ENCODE measurements at places on chromosomes 3 and 15. TPM values are rescaled to one million over a fixed set of nuclear protein-coding genes. Genes with fewer than 3 reads are reported as not detected.

ARNT2 gene
- total RNA-seq = 9.5 TPM

CHRD gene
- 10.7 TPM for total RNA-seq

NFKBIZ gene
- 14.0 TPM for total RNA-seq

SPATA12 gene
- not detected for total RNA-seq

TMCO5A gene
- total RNA-seq = not detected

CCR8 gene
- not detected for total RNA-seq

MGLL gene
- 65.4 TPM for total RNA-seq

EPHA3 gene
- 0.71 TPM for total RNA-seq

CIDEC gene
- 0.29 TPM for total RNA-seq

NANOGP8 gene
- total RNA-seq = not detected

NT5DC2 gene
- 205 TPM for total RNA-seq

DUOX1 gene
- not detected for total RNA-seq

SLC24A5 gene
- not detected for total RNA-seq

ACTRT3 gene
- total RNA-seq = 3.4 TPM

A4GNT gene
- total RNA-seq = not detected

LSMEM2 gene
- total RNA-seq = not detected

FBN1 gene
- 179 TPM for total RNA-seq

CEP152 gene
- total RNA-seq = 5.0 TPM

MST1R gene
- 0.53 TPM for total RNA-seq

STAB1 gene
- 1.9 TPM for total RNA-seq

GRAMD2A gene
- 0.18 TPM for total RNA-seq

FSTL1 gene
- total RNA-seq = 637 TPM

SEMA3B gene
- 23.0 TPM for total RNA-seq

UBAP1L gene
- total RNA-seq = 0.18 TPM

MGA gene
- 10.6 TPM for total RNA-seq

PRKCD gene
- 4.9 TPM for total RNA-seq

FOXL2NB gene
- 33.4 TPM for total RNA-seq

CPN2 gene
- total RNA-seq = not detected

LSAMP gene
- 0.18 TPM for total RNA-seq

SPESP1 gene
- total RNA-seq = 0.58 TPM

PLA2G4E gene
- not detected for total RNA-seq

ANKUB1 gene
- not detected for total RNA-seq

FAM107A gene
- total RNA-seq = not detected

OR5K2 gene
- not detected for total RNA-seq

GRIP2 gene
- 0.35 TPM for total RNA-seq

FSIP1 gene
- total RNA-seq = 1.6 TPM

GPR149 gene
- total RNA-seq = not detected

PLSCR2 gene
- total RNA-seq = 0.18 TPM

TRPM1 gene
- not detected for total RNA-seq

All from myometrial cell (primary cell).